ENCODE measurements at places on chromosomes 6 and 20.

DNA sequence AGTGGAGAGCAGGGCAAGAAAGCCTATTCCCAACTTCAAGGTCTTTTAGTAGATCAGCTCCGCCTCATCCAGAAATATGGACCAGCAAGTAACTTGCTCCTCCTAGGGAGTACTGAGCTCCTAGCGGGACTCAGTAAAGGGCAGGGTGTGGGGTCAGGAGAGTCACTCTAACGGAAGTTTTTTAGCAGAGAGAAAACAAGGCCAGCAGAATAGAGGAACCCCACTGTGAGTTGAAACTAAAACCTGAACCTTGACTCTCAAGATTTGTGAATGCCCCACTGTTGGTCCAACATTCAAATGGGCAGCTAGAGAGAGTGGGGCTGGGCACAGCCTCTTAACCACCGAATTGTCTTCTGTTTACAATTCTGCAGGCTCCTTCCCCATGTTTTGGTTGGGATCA, 244.8 kb downstream of the FARS2 start:
- no peak for DNase-seq

GRCh38 chr6:129662980-129663431, 47.0 kb downstream of the ARHGAP18 start:
- no peak for DNase-seq

DNA sequence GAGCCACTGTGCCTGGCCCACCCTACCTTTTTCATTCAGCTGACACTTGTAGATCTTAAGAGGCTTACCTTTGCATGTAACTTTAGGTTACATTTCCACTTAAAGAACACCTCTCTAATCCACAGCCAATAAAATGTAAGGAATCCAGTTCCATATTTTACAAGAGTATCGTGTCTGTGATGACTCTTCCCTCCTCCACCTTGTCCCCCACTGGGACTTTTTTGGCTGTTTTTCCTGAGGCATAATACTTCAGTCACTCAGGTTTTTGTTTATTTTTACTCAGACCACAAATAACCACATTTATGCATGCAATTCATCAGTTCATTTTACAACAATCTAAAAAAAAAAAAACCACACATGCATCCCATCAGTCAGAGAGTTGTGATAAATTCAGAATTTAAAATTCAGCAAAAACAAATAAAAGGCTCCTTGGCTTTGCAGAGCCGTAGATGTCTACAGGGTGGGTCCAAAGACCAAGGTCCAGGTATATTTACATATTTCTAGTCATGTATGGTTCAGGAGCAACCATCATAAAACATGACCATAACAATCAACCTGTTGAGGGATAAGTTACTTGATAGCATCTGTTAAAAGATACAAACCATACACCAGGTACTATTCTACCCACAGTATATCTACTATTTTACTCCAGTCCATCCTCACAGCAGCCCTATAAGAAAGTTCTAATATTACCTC, 9.9 kb downstream of the ATXN1 start:
- DNase-seq, result no peak

DNA sequence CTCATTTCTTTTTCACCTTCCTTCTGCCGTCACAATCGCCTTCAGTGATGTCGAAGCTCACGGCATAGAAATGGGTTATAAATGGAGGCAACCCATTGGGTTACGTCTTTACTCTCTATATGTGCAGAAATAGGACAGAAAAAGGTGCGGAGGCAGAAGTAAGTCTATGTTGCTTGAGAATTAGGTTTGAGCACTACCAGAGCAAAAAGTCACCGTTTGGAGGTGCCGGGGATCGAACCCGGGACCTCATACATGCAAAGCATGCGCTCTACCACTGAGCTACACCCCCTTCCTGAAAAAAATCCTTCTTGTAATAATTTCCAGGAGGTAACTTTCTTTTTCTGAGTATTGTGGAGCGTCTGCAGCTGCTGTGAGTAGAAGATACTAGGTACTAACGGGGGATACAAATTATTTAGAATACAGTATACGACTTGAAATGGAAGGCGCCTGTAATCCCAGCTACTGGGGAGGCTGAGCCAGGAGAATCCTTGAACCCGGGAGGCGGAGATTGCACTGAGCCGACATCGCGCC, 134.2 kb downstream of the TRIM27 start:
- peak; percentile 21 for DNase-seq

DNA sequence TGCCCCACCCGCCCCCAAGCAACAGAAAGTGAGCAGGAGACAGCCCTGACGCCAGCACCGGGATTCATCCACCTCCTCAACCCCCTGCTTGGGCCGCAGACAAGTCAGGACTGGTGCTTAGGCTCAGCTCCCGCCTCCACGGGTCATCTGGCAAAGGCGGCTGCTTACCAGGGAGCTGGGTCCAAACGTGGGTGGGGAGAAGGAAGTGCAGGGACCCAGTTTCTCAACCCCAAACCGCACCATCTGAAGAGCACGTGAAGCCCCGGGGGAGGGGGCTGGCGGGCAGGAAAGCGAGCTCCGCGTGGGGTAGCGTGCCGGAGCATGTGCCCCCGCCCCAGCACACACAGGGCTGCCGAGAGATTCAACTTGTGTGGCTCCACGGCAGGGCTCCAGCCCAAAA, 87.2 kb downstream of the BMP7 start:
- no peak for DNase-seq

DNA sequence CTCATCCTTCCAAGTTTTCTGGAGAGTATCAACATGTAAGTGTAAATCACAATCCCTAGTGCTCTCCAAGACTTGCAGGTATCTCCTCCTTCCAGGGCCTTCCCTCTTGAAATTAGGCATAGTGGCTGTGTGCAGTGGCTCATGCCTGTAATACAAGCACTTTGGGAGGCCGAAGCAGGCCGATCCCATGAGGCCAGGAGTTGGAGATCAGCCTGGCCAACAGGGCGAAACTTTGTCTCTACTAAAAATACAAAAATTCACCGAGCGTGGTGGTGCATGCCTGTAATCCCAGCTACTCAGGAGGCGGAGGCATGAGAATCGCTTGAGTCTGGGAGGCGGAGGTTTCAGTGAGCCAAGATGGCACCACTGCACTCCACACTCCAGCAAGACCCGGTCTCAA, 9.4 kb upstream of the ANGPT4 start:
- no peak for DNase-seq

All from NCI-H1694 treated with DMSO at 0.1 percent for 48 hours (cell line).